Germinal center (tissue), 1 donor: ENCODE measurements at places on chromosomes 2 and 18.

GRCh38 chr2:189285962-189286645 lies 106.5 kb upstream of the COL5A2 start:
- DNase-seq = no peak

- no peak for DNase-seq
Measured at GRCh38 chr18:316393-316792, 48.5 kb upstream of the THOC1 start.

GRCh38 chr2:71892896-71893295 lies 254.8 kb downstream of the CYP26B1 start:
- no peak for DNase-seq

DNA sequence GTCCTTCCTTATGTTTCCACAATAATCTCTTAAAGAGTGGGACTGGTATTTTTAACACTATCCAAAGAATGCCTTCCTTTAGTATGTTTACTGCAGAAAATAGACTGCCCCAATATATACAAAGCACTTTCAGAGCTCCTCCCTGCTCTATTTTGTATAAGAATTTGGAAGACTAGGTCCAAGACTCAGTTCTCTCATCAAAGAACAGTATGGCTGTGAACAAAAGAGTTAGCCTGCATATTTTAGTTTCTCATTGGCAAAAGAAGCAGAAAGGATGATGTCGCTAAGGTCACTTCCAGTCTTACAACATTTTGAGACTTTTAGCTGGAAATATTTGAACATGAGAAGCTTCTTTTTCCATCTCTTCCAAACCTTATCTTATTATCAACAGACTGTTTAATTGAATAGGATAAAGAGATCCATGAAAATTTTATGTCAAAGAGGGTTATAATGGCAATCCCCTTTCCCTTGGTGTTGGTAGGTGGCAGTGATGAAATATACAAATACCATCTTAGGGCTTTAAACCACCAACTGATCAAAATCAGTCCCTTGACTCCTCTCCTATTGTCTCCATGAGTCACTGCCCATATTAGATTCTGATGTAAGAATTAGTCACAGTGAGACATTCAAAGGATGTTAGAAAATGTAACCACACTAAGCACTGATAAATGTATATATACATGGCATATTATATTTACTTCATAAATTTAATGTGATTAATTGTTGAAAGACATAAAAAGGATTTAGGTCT lies 266.9 kb upstream of the DSEL start:
- DNase-seq = no peak

GRCh38 chr18:78831603-78832002 lies 148.0 kb upstream of the SALL3 start:
- no peak for DNase-seq

DNA sequence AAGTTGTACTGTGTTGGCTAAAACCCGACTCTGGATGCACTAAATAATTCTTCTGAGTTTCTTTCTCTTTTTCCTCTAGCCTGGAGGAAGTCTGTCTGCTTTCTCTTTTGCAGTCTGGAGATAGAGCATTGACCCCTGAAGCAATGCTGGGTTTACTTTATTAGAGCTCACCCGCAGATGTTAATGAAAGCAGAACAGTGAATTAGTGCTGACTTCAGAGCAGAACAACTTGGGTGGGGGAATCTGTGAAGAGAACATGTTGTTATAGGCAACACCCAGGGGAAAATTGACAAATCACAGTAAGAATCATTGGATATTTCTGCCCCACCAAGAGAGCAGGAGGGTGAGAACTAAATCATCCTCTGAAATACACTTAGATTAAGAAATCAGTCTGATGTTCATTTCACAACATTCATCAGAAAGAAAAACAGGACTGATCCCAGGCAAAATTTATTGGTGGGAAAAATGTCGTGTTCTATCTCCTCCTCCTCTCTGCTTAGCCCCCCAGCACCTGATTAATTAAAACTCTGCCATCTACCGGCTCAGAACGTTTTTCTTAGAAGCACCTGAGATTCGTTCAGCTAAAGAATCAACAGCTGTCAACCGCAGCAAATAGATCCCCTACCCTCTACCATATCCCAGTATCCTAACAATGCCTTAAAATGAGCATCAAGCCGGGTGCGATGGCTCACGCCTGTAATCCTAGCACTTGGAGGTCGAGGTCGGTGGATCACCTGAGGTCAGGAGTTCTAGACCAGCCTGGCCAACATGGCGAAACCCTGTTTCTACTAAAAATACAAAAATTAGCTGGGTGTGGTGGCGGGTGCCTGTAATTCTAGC lies 165.1 kb downstream of the FMNL2 start:
- DNase-seq = peak; percentile 30

- DNase-seq = no peak
Measured at GRCh38 chr2:237734905-237735623, 63.5 kb upstream of the RBM44 start.
